KBM-7 (cell line): ENCODE measurements at places on chromosomes 7 and 10.

DNA sequence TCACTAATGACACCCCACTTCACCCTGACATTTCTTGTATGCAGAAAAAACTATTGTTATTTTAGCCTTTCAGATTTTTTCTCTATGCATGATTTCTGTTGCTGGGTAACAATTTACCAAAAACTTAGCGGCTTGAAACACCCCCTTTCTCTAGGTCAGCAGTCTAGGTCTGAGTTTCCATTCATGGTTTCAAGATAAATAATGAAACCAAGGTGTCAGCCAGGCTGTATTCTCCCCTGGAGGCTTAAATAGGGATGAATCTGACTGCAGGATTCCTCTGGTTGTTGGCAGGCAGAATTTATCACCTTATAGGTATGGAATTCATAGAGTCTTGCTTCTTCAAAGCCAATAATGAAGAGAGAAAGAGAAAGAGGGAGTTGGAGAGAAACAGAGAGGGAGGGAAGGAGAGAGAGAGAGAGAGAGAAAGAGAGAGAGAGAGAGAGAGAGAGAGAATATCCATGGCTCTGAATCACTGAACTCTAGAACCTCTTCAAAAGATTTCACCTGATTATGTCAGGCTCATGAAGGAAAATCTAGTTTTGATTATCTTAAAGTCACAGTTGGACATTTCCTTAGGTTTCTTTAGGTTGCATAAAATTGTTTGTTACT, 1224.6 kb upstream of the LRRTM3 start:
- no peak for DNase-seq

- no peak for DNase-seq
These were observed 210.7 kb upstream of the STEAP1 start for GRCh38 chr7:89943525-89944050.

DNA sequence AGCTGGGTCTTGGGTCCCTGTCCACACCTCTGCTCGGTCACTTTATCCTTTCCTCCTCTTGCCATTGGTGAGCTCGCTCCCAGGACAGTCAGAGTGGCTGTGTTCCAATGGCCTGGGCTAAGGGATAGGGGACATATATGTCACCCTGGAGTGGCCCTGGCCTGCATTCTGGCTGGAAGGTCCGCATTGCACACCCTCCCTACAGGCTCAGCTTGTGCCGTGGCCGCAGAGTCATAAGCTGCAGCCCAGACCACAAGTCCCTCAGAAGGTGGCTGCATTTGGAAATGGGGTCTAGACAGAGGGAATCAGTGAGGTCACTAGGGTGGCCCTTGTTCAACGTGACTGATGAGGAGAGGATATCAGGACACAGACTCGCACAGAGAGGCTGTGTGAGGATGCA, 363.8 kb upstream of the SHH start:
- no peak for DNase-seq

GRCh38 chr7:30812676-30813075, 41.5 kb downstream of the MINDY4 start:
- DNase-seq, result no peak

- no peak for DNase-seq
These were observed 56.5 kb downstream of the LMBR1 start for GRCh38 chr7:156836443-156836842.

DNA sequence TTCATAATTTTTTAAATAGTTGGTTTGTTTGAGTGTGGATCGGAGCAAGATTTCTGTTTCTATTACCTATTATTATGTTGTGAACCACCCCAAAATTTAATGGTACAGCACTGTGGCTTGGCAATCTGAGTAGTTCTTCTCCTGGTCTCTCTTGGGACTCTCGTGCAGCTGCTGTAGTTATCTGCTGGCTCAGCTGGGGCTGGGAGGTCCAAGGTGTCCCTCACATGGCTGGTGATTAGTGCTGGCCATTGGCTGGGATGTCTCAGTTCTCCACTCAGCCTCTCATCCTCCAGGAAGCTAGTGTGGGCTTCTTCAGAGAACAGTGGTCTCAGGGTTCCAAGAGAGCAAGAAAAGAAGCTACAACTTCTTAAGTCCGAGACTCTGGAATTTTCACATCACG, 15.4 kb downstream of the NPFFR1 start:
- no peak for DNase-seq

GRCh38 chr7:17063045-17063383, 181.2 kb upstream of the AGR3 start:
- DNase-seq, result no peak

GRCh38 chr7:74230446-74231231, 20.8 kb downstream of the LAT2 start:
- peak; percentile 38 for DNase-seq

DNA sequence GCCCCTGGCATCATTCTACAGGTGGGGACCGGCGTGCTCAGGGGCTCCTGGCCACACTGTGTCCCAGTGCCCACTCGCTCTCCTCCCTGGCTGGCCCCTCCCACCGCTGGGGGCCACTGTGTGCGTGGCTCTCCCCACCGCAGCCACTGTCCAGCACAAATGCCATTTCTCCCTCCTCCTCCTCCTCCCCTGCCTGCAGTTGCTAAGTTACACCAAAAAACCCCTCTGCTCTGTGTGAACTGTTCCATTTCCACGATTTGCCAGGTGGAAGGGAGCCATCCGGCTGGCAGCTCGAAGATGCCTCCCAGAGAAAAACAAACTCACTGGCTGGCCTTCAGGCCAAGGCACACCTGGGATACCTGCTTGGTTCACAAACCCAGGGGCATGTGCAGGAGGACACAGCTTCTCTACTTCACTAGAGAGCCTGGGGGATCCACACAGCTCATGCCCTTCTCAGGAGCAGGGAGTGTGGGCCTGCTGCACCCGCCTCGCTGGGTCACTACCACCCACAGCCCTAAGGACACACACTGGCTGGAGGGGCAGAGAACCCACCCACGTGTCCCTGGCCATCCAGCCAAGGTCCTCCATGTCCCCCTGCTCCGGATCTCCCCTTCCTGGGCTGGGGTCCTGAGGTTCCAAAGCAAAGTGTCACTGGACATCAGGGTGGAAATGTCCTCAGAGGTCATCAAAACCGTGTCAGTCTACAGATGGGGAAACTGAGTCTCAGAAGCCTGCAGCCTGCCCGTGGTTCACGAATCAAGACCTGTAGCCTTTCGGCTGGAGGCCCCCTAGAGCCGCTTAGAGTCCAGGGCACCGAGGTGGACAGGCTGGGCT, 1.7 kb downstream of the RASGEF1A start:
- no peak for DNase-seq

DNA sequence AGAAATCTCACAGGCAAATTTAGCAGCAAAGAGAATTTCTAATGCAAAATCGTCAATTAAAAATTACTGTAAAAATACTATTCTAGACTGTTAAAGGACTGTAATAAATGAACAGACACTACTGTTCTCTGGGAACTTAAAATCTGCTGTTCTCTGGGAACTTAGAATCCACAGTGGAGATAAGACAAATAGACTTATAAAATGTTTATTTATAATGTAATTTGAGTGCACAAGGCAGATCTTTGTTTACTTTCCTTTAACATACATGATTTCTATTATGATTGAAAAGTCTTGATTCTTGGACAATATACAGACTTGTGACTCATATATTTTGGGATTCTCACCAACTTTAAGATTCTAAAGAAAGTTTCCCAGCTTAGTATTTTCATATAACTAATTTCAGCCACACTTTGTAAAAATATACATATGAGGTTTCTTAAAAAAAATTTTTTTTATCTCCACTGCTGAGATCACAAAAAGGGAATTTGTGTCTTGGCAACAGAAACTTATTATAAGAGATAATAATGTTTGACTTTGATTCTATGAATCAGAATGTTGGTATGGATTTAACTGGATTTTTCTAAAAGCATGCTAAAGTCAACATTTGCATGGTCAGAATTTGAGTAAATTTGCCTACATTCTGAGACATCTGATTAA, 166.3 kb upstream of the RHOBTB1 start:
- no peak for DNase-seq

DNA sequence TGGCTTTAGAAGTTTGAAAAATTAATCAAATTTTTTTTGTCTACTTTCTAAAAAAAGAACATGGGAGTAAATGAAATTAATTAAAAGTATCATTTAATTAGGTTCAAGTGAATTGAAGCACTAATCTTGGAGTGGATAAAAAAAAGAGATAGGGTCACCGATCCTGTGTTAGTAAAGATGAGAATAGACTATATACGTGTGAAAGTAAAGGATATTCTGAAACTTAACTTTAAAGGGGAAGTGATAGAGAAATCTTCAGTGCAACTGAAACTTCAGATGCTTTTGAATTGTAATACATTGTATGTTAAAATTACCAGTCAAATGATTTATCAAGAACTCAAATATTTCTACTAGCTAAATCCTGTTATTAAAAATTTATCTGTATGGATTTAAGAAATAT, 4.8 kb downstream of the NHLRC2 start:
- DNase-seq, result no peak

DNA sequence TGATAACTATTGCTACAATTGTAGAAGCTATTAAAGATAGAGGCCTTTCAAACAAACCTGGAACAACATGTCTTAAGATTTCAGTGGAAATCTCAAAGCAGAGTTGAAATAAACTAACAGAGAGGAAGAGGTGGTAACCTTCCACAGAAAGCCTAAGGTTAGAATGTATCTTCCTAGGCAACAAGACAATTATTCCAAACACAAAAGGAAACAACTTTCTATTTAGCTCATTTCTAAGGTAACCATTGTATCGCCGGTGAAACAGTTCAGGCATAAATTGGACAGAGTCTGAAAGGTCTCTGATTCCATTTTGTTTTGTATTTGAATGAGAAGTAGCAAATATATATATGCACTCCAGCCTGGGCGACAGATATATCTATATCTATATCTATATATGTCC, 30.7 kb upstream of the HYCC1 start:
- no peak for DNase-seq

DNA sequence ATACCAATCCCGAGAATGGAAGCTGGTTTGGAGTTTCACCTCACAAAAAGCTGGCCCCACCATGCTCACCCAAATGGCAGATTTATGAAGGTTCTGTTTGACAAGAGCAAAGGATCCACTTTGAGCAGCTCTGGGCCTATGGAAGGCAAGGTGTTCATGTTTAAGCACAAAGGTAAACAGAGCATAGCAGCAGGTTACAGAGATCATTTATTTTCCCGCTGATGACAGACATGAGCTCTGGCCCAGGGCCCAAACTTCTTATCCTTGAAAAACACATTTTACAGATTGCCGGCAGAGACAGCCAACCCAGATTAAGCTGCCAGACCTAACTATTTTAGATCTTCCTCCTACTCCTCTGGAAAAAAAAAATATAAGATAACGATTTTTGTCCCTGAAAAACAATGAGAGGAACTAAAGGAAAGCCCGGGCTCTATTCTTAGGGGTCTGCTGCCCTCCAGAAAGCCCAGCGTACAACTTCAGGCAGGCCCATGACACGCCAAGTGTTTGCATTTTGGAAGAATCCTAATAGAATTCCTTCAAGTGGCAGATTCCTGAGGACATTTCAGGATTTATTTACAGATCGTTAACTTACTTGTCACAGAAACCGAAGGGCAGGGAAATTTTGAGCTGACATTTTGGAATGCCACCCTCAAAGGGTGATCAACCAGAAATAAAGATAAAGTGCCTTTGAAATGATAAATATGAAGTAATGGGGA, 40.0 kb downstream of the SYPL1 start:
- peak; percentile 88 for DNase-seq

GRCh38 chr7:69360913-69361312, 237.4 kb upstream of the AUTS2 start:
- DNase-seq, result no peak

DNA sequence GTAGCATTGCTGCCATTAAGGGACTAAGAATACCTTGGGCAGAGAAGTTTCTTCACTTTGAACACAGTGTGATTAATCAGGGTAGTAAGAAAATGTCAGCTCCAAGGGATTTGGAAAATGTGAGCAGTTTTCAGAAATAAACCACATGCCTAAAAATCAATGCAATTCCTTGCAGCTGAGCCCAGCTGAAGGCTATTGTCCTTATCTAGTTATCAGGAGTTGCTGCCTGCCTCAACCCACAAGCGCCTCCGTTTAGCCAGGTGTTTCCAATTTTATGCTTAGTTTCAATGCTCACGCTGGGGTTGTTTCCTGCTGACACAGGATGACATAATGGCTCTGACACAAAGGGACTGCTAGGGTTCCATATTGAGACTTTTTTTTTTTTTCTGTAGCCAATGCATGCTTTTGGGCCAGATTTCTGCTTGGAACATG, 132.3 kb upstream of the ANK3 start:
- no peak for DNase-seq

- DNase-seq, result no peak
These were observed 20.4 kb downstream of the CCDC71L start for GRCh38 chr7:106640368-106641141.

DNA sequence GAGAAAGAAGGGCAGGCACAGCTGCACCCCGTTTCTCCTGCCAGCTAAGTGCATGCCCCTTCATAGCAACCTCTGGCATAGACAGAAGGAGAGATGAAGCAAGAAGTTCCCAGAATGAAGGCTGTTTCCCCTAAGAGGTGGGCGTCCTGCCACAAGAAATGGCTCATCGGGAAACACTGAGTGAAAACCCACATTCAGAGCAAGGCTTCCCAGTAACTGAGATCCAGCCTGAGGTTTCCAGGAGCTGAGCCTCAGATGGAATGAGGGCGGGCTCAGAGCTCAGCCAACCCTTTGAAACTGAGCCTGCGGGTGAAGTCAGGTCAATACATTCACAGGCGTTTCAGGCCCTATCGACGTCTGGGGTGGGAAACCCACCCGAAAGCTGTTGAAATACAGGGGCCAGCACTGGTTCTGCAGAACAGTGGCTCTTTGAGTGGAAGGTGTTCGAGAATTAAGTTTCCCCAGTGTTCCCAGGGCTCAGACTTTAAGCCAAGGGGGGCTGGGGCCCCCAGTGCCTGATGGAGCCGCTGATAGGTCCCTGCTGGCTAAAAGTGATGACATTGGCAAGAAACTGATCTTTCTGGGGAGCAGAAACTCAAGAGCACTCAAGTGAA, 510.2 kb downstream of the RPS24 start:
- DNase-seq, result no peak

DNA sequence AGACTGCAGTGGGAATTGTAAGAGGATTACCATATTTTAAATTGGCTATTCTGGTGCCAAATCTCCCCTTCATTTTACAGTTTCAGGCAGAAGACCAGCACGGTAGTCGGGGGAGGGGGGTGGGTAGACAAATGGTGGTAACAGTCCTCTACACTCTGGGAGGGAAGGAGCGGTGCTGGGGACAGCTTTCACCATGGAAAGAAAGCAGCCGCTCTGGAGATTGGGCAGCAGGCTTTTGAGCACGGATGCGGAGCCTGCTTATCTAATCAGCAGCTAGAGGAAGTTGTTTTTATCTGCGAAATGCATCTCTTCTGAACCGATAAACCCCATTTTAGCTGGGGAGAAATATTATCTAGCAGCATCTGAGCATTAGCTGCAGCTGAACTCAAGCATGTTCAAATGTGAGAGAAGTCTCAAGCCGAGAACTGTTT, 28.7 kb downstream of the IKZF1 start:
- peak; percentile 83 for DNase-seq

- no peak for DNase-seq
These were observed 402 bp upstream of the CDHR1 start for GRCh38 chr10:84193846-84194423.

GRCh38 chr7:138603549-138604318, 97.4 kb downstream of the SVOPL start:
- no peak for DNase-seq

DNA sequence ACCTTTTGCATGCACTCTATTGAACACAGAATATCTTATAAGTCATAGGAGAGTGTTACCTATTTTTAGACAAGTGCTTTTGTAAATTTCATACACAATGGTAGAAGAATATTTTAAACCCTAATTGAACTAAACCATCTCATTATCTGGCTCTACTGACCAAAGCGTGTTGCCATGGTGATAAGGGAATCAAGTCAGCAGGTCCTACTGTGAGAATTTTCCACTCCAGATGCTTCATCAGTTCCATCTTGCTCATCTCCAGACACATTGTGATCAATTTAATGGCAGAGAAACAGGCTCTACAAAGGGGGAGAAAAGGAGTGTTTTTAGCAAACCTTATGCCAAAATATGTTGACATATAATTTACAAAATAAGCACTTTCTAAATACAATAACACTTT, 621.9 kb upstream of the GHITM start:
- DNase-seq, result no peak
